ENCODE measurements at places on chromosomes 5 and 9.
A peak's percentile ranks its signal among the peaks of the same experiment; 100 is the strongest.

GRCh38 chr5:1183424-1184162 is 17.8 kb upstream of the SLC6A19 start:
- DNase-seq: no peak

DNA sequence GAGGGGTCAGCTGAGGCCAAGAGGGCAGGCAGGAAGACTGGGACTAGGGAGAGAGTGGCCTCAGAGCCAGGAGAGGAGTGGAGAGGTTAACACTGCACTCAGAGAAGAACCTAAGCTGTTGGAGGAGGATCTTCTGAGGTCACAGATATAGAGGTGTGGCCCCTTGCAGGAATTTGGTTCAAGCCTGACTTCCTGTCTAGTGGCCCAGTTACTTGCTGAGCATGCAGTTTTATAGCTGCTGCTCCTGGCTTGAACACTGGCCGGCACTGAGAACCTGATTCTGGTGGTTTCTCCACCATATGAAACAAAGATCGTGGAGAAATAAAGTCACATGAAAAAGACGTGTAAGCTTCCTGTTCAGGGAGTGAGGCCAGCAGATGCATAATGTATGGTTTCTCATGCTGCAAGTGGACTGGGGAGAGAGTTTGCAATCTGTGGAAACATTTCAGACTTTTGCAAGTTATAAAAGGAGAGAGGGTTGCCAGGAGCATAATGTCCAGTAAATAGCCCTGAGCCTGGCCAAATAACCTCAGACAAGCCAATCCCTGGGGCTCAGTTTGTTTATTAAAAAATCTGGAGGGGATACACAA is 82.6 kb downstream of the GALNT10 start:
- no peak for DNase-seq

GRCh38 chr5:8060953-8061429 is 192.0 kb downstream of the MTRR start:
- DNase-seq: no peak

GRCh38 chr9:78406933-78407332 is 110.0 kb downstream of the PSAT1 start:
- no peak for DNase-seq

DNA sequence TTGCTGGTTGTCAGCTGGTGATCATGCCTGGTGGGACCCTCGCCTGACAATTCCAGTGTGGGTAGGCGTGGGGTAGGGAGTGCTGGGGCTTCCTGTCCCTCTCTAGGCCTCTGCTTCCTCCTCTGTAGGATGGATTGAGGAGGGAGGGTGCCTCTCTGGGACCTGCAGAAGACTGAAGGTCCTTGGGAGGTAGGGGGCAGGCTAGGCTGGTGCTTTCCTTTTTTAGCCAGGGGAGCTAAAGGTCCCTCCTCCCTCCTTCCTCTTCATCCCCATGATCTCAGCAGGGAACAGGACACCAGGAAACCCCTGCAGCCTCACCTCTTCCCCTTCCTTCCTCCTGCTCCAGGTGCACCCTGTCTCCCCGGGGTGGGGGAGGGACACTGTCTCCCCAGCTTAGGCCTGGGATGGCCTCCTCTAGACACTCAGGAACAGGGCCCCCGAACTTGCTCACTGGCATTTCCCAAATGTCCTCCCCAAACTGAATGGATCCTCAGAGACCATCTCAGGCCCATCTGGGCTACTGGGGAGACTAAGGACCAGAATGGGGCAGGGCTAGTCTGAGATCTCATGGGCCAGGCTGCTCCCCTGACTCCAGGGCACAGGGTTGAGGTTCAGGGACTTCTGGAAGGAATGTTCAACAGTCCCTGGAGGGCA is 8.4 kb downstream of the SH2D3C start:
- DNase-seq: no peak

DNA sequence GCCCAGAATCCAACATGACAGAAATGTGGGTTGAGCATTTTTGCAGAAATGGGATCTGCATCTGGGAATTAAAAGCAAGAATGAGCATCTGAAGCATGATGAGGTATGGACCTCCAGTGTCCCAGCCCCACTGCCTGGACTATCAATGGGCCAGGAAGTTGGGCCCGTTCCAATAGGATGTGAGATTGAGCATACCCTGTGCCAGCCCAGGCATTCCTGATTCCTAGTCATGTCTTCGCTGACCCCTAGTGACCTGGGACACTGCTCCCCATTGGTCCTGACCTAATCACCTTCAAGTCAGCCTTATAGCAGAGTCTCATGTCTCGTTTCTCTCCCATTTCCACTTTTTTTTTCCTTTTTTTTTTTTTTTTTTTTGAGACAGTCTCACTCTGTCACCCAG is 197.4 kb upstream of the IRX2 start:
- no peak for DNase-seq

DNA sequence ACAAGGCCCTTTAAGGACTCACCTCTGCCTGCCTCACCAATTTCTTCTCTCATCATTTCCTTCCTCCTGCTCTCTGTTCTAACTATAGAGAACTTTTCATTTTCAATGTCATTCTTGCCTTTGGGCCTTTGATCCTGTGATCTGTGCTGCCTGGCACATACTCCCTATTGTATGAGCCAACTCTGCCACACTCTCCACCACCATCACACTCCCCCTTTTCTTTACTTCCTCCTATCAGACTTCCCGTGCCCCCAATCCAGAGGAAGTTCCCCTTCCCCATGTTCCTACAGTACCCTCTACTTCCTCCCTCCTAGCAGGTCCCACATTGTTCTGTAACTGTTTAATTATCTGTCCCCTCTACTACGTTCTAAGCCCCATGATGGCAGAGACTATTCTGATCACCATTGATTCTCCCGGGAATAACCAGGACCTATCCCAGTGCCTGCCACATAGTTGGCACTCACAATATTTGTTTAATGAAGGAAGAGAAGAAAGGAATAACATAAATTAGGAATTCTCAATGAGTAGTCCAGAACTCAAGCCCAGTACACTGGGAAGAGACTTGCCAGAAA is 27.5 kb downstream of the ADAM19 start:
- DNase-seq: no peak

DNA sequence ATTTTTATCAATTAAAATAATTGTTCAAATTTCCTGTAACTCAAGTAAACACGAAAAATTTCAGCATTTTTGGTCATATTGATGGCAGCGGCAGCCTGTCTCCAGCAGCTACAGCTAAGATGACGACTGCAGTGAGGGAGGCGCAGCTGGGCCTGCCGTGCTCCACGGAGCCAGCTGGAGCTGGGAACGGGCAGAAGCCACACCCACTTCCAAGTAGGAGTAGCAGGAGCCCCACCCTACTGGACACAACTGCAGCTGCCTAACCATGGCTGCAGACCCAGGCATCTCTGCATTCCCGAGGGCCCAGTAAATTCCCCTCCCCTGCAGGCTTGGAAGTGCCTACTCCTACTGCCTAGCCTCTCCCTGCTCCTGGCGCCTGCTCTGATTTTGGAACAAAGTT is 2031.7 kb downstream of the EFNA5 start:
- DNase-seq: peak; percentile 74

- peak; percentile 47 for DNase-seq
Observed at GRCh38 chr5:161547406-161547737, 847 bp upstream of the GABRB2 start.

DNA sequence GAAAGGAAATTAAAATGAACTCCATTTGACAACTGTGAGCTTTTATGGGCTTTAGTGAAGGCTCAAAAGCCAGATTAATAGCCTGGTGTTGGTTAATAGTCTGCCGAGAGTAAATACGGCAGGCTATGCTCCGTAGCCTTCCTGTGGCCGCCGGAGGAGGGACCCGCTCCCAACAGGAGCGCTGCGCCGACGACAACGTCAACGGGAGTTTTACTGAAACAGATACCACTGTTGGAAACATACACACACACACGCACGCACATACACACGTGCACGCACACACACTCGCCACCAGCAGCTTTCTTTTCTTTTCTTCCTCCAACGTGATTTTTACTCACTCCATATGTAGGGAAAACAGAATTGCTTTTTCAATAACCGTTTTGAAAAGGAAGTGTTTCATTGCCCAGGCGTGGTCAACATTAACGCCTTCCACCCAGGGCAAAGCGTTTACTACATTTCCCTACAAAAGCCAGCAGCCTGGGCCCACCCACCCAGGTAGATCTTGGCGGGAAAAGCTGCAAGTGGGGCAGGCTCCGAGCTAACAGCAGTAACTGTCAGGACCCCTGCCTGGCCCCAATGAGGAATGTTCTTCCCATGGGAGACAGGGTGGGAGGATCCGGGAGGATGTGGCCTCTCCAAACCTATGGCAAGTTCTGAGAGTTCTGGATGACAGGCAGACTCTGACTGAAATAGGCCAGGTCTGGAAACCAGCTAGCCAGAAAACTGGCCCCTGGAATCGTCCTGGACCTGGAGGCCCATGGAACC is 72.3 kb downstream of the PAX5 start:
- no peak for DNase-seq

DNA sequence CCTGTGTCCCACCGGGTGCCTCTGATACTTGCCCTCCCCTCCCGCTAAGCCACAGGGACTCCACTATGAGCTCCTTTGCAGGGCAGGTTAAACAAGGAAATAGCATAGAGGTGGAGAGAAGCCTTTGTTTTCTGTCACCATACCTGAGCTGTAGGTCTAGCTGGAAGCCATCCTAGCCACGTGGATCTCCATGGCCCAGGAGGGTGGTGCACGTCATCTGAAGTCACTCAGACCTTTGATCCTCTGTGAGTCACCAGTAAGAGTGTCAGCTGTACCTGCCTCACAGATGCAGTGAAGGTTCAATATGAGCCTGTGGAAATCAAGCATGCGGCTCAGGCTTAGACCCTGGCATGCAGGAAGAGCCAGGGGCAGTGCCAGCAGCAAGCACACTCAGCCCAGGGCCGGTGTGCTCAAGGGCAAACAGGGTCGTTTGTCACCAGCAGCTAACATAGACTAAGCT is 55.1 kb downstream of the ASS1 start:
- no peak for DNase-seq

- no peak for DNase-seq
Observed at GRCh38 chr5:68224509-68225187, 9.1 kb downstream of the PIK3R1 start.

- DNase-seq: peak; percentile 23
Observed at GRCh38 chr9:78167356-78167755, 68.5 kb upstream of the CEP78 start.

GRCh38 chr5:122751293-122751782 is 23.5 kb upstream of the SNX2 start:
- DNase-seq: no peak

DNA sequence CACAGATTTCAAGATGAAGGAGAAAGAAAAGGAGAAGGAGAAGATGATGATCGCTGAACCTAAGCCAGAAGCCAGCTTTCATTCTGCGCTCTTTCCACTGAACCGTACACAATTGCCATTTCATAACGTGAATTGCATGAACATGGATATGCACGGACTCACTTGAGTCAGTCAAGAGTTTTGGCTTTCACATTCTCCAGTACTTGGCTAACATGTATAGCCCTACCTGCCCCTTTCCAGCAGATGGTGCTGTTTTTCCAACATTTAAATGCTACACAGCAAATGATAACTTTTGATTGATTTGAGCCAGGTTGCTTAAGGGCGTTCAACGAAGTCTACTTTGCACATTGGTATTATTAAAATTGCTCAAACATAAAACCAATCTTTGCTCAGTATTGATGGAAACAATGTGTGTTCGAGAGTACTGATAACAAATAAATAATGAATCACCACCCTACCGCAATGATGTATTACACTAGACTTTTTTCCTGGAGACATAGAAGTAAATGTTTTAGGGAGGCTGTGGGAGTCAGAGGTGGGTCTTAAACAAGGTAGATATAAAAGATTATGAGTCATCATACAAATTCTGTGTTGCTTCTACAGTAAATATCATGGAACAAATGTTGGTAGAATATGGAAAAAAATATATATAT is 196.4 kb downstream of the TRPM3 start:
- DNase-seq: peak; percentile 41

DNA sequence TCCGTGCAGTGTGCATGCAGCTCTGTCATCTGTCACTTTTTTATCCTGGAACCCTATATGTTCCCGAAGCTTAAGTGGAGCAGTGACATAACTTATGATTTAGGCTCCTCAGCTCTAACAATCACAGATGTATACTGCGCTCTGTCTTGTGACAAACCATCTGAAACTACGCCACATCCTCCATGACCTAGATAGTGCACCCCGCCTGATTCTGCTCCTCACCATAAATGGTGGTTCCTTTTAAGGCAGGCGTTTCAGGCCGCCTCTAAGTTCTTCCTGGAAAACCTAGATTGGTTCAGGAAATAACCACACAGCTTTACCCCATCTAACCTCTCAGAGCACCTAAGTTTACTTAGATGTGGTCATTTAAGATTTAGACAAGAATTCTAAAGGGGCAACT is 372.0 kb downstream of the CDH10 start:
- no peak for DNase-seq

GRCh38 chr9:84655447-84655846 is 14.1 kb upstream of the NTRK2 start:
- DNase-seq: no peak

GRCh38 chr9:125867751-125868415 is 120.7 kb downstream of the PBX3 start:
- DNase-seq: no peak

GRCh38 chr9:20028192-20028848 is 239.5 kb upstream of the SLC24A2 start:
- no peak for DNase-seq

All from NCI-H524 (cell line).